ENCODE measurements at places on chromosomes 2 and 18. TPM values are rescaled to one million over a fixed set of nuclear protein-coding genes. Genes with fewer than 3 reads are reported as not detected.

The UGT1A3 gene
- not detected for polyA plus RNA-seq

The COL4A3 gene
- polyA plus RNA-seq = 7.7 TPM

The TEKT4 gene
- 1.5 TPM for polyA plus RNA-seq

The RMDN2 gene
- polyA plus RNA-seq = 15.6 TPM

The C1QL2 gene
- polyA plus RNA-seq = not detected

DNA sequence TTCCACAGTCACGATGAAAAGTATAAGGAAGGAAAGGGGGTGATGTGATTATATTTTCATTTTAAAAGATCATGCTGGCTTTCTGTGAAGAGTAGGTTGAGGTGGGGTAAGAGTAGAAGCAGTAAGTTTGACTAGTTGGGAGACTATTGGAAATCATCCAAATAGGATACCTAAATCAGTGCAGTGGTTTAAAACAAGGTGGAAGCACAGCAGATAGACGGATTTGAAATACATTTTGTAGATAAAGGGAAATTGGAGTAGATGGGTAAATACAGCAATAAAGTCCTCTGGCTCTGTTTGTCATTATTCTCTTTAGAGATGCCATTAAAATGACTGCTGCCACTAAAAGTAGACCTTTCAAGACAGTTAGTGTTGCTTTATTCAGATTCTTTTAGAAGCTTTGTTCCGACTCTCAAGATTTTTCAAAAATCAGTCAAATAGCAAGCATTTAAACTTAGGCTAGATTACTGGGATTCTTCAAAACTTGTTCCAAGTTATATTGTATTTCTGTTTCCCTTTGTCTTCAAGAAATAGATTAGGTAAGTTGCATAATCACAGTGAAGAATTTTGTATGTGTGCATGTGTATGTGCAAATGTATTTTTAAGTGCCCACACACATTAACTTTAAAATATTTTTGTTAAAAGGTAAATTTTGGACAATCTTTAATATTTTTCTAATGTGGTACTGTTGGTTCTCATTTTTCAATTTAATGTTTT is 61.7 kb upstream of the DTNA start:
- DNase-seq = no peak

- no peak for DNase-seq
Observed at GRCh38 chr2:232666051-232666805, 30.9 kb upstream of the GIGYF2 start.

- no peak for DNase-seq
Observed at GRCh38 chr18:34033968-34034367, 190.7 kb downstream of the NOL4 start.

DNA sequence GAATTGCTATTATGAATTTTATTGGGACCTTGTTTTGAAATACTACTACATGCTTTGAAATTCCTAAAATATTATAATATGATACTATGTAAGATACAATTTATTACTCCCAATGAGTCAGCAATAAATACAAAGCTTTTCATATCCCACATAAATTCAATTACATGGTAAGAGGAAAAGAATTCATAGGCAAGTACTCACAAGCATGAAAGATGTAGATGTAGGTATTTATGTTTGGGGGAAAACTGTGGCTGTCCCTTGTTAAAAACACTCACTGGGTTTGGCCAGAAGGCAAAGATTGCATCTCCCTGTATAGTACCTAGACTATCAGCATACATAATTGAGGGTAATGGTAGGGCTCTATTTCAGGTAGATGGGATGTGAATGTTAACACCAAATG is 90.4 kb downstream of the MBD2 start:
- DNase-seq = no peak

Measured in left lung (tissue), 14 donors.